ENCODE measurements at places on chromosomes 3 and 15. TPM values are rescaled to one million over a fixed set of nuclear protein-coding genes. Genes with fewer than 3 reads are reported as not detected.

CFAP20DC gene
- polyA plus RNA-seq, result 7.0 TPM

PXYLP1 gene
- 26.8 TPM for polyA plus RNA-seq

SETMAR gene
- 39.7 TPM for polyA plus RNA-seq

BOC gene
- 22.6 TPM for polyA plus RNA-seq

C3orf38 gene
- 26.7 TPM for polyA plus RNA-seq

DZIP1L gene
- polyA plus RNA-seq, result 18.8 TPM

TTC21A gene
- polyA plus RNA-seq, result 10.5 TPM

CHRM5 gene
- 0.23 TPM for polyA plus RNA-seq

CTXND1 gene
- polyA plus RNA-seq, result 28.5 TPM

NRG4 gene
- polyA plus RNA-seq, result 2.2 TPM

MKRN3 gene
- polyA plus RNA-seq, result 0.27 TPM
